Heart right ventricle (tissue), 16 donors: ENCODE measurements at places on chromosomes 11 and 22.

DNA sequence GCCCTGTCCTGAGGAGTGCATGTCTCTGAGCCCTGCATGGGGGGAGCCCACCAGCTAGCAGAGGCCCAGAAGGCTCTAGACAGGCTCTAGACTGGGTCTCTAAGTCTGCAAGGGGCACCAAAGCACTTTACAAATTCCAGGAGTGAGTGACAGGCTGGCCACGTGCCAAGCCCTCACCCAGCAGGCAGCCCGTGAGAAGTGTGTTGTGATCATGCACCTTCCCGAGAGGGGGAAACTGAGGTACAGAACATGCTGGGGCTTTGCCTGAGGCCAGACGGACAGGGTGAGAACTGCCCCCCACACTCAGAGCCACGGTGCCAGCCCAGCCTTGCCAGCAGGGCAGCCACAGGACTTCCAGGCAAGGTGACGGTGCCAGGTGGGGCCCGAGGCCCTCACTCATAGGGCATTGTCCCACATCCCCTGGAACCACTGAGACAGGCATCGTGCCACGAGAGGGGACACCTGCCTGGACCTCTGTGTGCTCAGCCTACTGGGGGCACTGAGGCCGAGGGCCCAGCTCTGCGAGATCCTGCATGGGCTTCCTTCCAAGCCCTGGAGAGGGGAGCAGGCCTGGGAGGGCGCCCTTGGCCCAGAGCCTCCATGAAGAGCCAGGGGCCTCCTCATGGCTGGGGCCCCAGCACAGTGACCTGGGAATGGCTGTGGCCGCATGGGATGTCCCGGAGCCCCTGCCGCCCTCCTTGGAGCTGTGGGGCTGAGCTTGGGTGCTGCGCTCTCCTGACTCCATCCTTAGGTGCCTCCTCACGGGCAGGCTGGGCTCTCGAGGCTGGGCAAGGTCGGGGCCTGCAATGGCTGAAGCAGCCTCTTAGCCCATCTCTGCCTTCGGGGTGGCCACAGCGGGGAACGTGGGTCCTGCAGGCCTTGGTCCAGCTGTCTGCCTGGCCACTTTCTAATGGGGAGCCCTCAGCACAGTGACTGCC lies 121.5 kb downstream of the KCNQ1OT1 start:
- DNase-seq, result peak; percentile 14

GRCh38 chr11:71309181-71309580 lies 56.8 kb upstream of the SHANK2 start:
- no peak for DNase-seq

GRCh38 chr11:70736461-70736860 lies 338.1 kb downstream of the CTTN start:
- DNase-seq, result no peak

- DNase-seq, result no peak
Observed at GRCh38 chr11:122028036-122028435, 88.0 kb downstream of the BLID start.

DNA sequence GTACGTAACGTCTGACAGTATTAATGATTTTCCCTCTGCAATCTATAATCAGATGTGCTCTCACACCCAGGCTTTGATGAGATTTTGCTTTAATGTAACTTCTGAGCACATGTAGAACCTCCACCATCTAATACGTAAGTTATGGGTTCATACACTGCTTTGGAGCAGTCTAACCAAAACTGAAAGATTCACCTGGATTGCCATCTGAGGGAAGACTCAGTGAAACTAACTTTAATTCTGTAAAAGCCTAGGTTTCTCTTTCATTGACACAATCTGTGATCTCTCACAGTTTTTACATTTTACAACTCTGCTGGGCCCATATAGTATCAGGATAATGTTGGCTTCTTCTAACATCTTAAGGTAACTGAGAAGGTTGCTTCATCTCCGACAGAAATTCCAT lies 30.1 kb upstream of the MTNR1B start:
- DNase-seq, result no peak
